ENCODE measurements at places on chromosomes 12 and 14.

DNA sequence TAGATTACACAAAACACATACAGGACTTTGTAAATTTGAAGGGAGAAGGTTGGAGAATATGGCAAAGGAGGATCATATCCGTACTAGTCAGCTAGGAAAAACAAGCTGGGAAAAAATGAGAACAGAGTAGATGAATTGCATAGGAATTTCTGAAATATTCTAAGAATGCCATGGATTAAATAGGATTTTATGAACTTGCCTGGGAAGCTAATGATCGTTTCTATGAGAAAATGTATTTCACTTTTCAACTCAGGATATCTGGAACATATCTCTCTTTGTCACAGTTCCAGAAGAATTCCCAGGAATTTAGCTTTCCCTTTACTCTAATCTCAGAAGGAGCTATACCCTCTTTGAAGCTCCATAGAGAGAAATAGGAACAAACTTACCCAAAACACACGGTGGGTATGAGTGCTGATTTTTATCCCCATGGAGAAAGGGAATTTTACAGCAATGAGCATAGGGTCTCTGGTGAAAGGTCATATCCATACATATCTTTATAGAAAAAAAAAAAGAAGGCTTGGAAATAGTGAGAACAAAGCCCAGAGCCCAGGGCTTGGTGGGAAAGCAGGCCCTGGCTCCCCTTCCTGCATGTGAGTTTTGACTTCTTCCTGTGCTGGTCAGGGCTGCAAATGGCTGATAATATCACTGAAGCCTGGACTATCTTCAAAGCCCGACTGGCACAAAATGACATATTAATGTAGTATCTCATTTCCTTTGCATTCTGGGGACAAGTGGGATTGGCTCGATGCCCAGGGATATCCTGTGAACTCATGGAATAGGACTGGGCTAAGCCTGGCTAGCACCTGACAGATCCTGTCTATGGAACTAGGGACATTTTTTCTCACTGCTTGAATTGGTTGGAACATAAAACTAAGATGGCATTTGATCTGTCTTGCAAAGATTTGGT is 136.3 kb downstream of the AEBP2 start:
- no peak for DNase-seq

- no peak for DNase-seq
Measured at GRCh38 chr12:75047885-75048525, 161.6 kb downstream of the KCNC2 start.

- DNase-seq, result no peak
Measured at GRCh38 chr14:65252482-65253255, 150.4 kb upstream of the MAX start.

GRCh38 chr12:4974217-4974616 is 64.5 kb downstream of the KCNA1 start:
- DNase-seq, result no peak

DNA sequence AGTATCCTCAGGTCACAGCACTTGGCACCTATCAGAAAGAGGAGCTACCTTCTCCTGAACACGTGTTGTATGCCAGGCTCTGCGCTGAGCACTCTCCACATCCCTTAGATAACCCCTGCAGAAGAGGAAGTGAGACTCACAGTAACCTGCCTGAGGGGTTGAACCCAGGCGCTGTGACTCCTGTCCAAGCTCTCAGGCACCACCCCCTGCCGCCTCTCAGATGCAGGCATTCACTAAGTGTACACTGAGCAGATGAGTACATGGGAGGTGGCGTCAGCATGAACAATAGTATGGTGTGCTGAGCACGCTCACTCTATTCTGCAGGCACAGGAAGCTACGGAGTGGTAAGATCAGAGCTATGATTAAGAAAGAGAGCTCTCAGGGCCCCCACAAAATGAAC is 21.0 kb upstream of the RIC8B start:
- peak; percentile 65 for DNase-seq

DNA sequence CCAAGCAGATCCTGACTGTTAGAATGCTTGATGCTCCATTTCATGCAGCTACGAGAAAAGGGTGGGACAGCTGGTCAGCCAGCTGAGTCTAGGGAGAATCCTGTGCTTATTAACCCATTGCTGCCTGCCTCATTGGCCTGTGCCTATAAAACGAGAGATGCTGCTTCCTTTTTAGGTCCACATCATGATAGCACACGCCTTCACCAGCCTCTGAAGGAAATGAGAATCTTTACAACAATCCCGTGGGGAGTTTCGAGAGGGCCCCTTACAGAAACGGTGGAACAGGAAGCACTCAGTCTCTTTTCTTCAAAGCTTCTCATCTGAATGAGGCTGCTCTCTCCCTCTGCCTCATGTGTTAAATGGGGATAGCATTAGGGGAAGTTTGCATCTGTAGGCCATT is 147.3 kb upstream of the RFLNA start:
- DNase-seq, result no peak

- no peak for DNase-seq
Measured at GRCh38 chr14:61756135-61756534, 6.1 kb upstream of the SNAPC1 start.

GRCh38 chr14:68282479-68283377 is 463.1 kb downstream of the RAD51B start:
- DNase-seq, result peak; percentile 29

DNA sequence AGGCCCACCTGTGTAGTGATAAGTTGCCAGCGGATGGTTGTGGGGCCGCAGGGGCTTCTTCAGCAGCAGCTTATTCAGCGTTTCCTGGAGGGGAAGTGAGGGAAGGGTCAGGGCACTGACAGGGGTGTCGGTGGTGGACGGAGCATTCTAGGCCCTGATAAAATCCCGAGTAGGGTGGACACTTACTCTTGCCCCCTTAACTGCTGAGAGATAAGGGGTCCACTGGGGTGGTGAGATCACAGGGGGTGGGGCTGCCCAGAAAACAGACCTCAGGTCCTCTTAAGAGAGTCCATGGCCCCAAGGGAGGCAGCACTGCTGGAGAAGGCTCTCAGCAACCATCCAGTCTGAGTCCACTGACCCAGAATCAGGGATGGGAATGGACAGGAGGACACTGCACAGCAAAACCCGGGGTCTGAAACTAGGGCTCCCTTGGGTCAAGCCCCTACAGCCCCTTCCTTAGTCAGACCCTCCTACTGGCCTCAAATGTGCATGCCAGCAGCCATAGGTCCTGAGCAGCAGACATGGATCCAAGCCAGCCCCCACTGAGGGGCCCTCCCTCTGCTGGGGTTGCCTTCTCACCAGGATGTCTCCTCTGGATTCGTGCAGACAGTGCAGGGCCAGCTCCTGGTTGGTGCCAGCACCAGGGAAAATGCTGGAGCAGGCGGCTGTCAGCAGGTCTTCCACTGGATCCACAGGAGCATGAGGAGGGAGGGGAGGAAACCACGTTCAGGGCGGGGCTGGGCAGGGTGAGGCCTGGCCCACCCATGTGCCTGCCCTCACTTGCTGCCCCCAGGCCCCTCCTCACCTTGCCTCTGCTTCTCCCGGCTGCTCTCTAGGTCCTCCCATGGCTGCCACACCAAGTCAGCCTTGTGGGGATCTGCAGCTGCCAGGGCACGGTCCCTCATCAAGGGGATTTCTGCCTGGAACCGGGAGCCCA is 12.1 kb upstream of the PNMA1 start:
- DNase-seq, result no peak

GRCh38 chr12:102169922-102170621 is 27.6 kb downstream of the PMCH start:
- DNase-seq, result peak; percentile 45

- DNase-seq, result no peak
Measured at GRCh38 chr14:92513966-92514843, 624 bp downstream of the RIN3 start.

DNA sequence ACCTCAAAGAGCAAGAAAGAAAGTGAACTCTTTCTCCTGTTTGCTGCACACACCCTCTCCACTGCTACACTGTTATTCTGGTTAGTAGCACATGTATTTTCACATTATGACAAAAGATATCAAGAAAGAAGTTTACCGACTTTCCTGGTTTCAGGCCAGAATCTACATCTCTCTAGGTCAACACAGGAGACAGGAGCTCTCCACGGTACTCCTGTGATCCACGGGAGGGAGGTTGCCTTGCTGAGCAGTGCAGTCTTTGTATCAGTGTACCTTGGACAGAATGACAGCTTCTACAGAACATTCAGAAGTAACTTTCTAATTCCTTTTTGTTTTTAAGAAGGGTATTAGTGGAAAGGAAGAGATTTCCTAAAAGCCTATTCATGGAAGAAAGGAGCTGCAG is 805.6 kb downstream of the NRXN3 start:
- no peak for DNase-seq

GRCh38 chr12:16605642-16606116 is 283 bp downstream of the LMO3 start:
- DNase-seq, result peak; percentile 55

DNA sequence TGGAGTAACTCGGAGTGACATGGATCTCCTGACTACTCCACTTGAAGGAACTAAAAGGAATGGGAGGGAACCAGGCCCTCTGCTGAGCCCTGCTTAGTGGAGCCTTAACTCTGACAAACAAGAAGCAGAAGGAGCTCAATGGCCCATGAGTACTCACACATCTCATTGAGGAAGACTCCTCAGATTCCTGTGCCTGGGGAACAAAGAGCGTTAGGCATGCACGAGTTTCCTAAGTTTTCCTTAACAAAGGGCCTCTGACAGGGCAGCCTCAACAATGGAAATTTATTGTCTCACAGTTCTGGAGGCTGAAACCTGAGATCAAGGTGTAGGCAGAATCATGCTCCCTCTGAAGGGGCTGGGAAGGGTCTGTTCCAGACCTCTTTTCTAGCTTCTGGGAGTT is 185.7 kb upstream of the NTF3 start:
- DNase-seq, result no peak

DNA sequence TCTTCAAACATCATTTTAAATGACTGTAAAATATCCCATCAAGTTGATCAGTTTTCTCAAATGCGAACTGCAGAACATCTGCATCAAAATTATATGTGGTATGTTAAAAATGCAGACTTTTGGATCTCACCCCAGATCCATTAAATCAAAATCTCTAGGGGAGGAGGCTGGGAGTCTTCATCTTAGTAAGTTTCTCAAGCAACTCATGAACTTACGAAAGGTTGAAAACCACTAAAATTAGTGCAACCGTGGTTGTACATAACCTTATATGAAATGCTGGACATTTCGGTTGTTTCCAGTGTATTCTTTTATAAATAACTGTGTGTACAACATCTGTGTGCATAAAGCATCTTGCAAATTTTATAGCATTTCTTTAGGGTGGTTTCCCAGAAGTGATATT is 39.2 kb downstream of the ZFP36L1 start:
- no peak for DNase-seq

DNA sequence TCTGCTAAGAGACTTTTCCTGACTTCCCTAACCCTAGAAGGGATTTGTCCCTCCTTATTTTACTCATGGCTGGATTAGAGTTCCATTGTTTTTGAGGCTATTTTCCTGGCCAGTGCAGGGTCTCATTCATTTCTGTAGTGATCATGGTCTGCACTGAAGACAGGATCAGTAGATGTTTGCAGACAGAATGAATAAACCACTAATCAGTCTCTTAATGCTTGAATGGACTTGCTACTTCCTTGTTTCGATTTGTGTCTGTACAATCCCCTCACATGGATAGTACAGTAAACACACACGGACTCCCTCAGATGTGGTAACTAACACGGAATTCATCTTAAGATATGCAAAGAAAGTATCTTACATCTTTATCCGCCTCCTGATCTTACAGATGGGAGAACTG is 102.6 kb upstream of the PRB2 start:
- DNase-seq, result no peak

DNA sequence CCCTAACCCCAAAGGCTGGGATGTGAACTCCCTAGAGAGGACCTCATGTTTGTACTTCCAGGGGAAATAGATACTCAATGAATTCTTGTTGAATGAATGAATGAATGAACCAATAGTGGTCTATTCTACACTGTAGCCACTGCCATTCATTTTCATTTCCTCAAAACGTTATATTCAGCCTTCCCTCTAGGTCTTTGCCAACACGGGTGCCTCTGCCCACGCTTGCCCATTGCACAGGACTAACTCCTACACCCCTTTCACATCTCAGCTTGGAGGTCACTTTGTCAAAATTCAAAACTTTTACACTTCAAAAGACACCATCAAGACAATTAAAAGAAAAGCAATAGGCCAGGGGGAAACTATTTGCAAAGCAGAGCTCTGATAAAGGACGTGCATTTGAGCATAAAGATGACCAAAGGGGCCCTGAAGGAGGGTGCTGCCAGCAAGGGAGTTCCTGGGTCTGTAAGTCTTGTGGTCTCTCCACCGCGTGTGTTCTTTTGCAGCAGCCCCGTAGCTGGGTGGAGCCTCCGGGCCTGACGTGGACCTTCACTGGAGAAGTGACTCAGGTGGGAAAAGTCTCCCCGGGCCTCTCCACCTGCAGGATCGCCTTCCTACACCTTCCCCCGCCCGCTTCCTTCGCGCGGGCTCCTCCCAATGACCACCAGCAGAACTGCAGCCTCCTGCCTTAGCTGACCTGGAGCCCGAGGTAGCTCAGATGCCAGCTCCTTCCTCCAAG is 31.5 kb downstream of the TMEM63C start:
- DNase-seq, result peak; percentile 11

DNA sequence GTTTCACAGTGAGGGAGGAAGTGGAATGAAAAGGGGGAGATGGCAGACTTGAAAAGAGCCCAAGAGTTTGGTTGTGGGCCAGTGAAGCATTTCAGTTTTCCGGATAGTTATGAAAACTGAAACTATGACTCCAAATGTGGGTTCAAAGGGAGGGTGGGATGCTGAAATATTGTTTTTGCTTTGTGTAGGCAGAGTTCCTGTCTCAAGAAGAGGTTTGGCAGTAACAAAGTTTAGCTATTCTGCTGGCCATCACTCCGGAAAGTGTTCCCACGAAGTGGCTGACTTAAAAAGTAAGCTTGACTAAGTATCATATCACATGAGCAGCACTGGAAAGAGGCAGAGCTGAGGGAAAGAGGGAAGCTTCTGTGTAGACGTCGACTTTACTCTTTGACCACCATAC is 85.2 kb downstream of the CAND1 start:
- no peak for DNase-seq

GRCh38 chr12:131640525-131640924 is 70.4 kb upstream of the SFSWAP start:
- no peak for DNase-seq

DNA sequence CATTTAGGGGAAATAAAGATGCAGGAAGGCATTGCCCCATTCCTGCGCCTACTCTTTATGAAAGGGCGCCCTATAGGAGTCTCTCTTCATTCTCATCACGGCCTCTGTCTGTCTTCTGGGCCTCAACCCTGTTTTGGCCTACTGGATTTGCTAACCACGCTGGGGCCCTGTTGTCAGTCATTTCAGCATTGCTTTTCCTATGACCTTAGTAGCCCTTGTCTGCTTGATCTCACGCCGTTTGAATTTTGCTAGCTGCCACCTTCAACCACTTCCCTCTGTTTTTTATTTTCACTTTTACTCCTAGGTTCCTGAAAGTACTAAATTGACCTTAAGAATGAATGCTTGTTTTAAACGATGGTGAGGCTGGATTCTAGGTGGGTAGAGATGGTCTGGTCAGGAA is 139.0 kb downstream of the SYNE2 start:
- DNase-seq, result no peak
